ENCODE measurements at places on chromosomes 6 and 20. TPM values are rescaled to one million over a fixed set of nuclear protein-coding genes. Genes with fewer than 3 reads are reported as not detected.

DNA sequence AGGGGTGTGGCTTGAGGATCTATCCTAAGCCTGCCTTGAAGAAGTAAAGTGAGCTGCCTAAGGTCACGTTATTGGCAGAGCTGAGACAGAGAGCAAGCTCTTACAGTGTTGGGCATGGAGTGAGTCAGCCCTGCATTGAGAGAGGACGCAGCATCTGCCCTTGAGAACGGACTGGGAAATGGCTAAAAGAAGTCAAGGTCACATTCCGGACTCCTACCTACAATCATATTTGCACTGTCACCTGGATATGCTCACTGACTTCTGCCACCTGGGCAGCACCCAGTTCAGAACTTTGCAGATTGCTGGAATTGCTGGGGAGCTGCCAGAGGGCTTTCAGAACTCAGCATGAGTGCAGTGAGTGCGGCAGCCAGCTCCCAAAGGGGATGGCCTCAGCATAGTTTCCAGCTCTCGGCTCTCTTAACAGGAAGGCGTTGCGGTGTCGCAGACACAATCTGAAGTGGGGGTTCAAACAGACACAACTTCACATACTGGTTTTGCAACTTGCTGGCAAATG is 199.3 kb upstream of the SGK1 start:
- DNase-seq, result peak; percentile 84

GRCh38 chr20:49862607-49863200 is 50.1 kb downstream of the SLC9A8 start:
- no peak for DNase-seq

- DNase-seq, result no peak
Observed at GRCh38 chr20:10846766-10847165, 173.0 kb upstream of the JAG1 start.

GRCh38 chr20:31522731-31523130 is 8.5 kb downstream of the HM13 start:
- no peak for DNase-seq

Gene FBXL4
- 3.3 TPM for polyA plus RNA-seq

GRCh38 chr20:14375416-14375985 is 38.1 kb upstream of the FLRT3 start:
- no peak for DNase-seq

Gene PRR18
- 0.03 TPM for polyA plus RNA-seq

DNA sequence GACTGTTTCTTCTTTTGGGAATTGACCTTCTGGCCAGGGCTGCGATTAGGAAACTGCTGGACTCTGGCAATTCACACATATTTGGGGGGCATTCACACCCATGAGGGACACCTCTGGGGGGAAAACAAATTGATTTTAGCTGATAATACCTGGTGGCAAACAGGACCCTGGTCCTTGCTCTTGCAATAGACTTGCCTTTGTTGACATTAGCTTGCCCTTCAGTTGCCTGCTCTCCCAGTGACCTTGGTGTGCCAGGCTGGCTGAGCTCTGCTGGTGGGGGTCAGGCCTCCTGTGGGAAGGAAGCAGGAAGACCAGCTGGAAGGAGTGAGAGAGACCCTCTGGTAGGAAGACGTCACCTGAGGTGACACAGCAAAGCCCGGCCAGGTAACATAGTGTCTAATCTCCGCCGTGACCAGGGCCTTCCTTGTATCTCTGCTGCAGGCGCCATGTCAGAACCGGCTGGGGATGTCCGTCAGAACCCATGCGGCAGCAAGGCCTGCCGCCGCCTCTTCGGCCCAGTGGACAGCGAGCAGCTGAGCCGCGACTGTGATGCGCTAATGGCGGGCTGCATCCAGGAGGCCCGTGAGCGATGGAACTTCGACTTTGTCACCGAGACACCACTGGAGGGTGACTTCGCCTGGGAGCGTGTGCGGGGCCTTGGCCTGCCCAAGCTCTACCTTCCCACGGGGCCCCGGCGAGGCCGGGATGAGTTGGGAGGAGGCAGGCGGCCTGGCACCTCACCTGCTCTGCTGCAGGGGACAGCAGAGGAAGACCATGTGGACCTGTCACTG is 5.3 kb downstream of the CDKN1A start:
- no peak for DNase-seq

Gene SULF2
- 21.0 TPM for polyA plus RNA-seq

- no peak for DNase-seq
Observed at GRCh38 chr6:52736145-52736544, 27.1 kb downstream of the GSTA2 start.

DNA sequence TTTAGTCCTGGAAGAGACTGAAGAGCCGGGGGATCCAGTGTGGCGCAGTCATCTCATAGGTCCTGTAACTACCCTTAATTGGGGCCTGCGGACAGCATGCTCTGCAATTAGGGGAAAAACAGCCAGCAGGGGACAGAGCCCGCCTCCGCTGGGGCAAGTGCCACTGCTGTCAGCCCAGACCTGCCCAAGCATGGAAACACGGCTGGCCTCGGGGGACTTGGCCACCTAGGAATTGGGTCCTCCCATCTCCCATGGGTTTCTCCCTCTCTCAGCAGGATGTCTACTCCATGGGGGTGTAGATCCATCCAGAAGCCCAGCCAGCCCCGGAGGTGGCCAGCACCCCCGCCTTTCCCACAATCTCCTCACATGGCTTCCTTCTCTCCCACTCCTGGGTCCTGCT is 3.6 kb downstream of the GHRH start:
- no peak for DNase-seq

DNA sequence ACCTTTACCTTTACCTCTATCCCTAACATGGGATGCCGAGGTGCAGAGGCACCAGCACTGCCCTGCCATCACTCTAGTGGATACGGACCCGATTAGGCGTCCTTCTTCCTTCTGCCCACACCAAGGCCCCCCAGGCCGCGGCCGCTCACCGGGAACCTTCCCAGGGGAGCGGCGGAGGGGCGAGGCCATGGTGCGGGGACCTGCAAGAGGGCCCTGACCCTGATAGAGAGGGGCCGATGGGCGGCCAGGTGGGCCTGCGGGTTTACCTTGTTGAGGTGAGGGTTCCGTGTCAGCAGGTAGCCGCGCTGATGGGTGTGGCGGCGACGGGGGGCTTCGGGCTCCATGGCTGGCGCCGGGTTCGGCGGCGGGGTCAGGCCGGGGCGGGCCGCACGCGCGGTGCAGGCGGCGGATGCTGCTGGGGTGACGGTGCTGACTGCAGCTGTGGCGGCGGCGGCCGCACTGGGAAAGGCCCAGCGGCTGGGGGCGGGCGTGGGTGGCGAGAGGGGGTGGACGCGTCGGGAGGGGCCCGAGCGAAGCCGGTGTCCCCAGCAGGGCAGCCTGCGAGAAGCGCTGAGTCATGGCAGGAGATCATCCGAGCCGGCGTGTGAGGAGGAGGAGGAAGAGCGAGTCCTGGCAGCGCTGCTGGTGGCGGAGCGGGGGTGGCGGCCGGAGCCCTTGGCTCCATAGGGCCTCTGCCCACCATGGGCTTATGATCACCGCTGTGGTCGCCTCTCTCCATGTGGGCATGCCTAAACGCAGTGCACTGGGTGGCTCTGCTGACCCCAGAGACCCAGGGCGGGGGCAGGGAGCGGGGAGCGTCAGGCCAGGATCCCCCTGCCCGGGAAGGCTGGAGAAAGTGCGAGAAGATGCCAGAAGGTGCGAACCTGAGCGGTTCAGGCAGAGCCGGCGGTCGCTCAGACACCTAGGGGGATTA is at the start of gene ME1:
Gene ME1, minus strand, starts transcription at position 441 of the 934 bp plus-strand sequence. Its CDS starts 97 bp downstream, at position 344.
- peak; percentile 80 for DNase-seq

Gene COL9A3
- 4.5 TPM for polyA plus RNA-seq

GRCh38 chr6:41449399-41450245 is 96.6 kb upstream of the FOXP4 start:
- DNase-seq, result peak; percentile 38

DNA sequence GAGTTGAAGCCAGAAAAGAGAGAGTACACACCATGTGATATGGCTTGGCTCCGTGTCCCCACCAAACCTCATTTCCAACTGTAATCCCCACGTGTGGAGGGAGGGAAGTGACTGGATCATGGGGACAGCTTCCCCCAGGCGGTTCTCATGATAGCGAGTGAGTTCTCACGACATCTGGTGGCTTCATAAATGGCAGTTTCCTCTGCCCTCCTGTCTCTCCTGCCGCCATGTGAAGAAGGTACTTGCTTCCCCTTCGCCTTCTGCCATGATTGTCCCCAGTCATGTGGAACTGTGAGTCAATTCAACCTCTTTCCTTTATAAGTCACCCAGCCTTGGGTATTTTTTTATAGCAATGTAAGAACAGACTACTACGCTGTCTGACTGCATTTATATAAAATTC is 40.3 kb downstream of the TAF4 start:
- DNase-seq, result no peak

DNA sequence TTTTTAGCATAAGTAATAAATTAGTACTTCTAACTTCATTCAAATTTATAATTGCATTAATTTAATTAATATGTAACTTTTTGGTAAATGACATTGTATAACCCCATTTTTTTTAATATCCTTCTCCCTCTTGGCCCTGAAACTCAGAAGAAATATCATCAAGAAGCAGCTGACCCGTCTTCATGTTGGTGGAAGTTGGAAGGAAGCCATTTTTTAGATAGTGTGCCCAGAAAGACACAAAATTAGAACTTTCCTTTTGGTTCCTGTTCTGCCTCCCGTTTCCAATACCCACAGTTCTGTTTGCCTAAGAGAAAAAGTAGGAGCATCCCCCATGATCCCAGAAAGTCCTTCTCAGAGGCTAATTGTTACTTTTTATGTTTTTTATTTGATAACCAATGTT is 65.5 kb downstream of the PLCB4 start:
- DNase-seq, result no peak

Gene NKAPL
- polyA plus RNA-seq, result 7.6 TPM

Gene RALY
- polyA plus RNA-seq, result 110 TPM

GRCh38 chr6:168584249-168584648 is 143.3 kb downstream of the SMOC2 start:
- DNase-seq, result no peak

Gene HAO1
- polyA plus RNA-seq, result not detected

GRCh38 chr6:111850295-111850937 is 22.8 kb downstream of the FYN start:
- peak; percentile 57 for DNase-seq

DNA sequence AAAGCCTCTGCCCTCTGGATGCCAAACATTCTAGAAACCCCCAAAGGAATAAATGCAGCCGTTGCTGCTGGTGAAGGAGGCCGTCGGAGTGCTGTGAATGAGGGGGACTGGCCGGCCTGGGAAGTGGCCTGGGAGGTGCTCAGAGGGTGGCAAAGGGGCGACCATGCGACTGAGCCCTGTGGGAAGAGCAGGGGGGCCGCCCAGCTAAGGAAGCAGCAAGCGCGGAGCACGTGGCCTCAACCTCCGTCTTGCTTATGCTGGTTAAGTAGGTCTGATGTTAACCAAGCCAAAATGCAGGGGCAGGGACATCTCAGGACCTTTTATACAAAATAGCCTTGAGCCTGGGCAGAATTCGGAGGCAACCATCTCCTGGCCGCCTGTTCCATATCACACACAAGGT is 381.5 kb downstream of the TAF4 start:
- DNase-seq, result no peak

DNA sequence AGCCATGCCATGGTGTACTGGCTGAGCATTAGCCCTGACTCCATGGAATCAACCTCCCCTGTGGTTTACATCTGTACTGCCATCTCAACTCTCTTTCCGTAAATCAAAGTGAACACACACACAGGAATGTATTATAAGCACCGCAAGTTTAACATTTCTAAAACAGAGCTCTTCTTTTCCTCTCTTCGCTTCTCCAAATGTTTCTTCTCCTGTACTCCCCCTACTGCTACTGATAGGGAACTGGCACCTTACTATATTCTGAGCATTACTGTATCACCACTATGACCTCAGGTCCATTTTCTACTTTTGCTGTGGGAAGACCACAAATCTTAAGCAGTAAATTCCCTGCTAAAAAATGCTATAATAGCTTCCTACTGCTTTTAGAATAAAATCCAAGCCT is 101.2 kb downstream of the NUS1 start:
- no peak for DNase-seq

- no peak for DNase-seq
Observed at GRCh38 chr6:104858642-104859041, 1.1 kb downstream of the HACE1 start.

Gene TMEM239
- not detected for polyA plus RNA-seq

- DNase-seq, result peak; percentile 38
Observed at GRCh38 chr6:106510090-106510970, 119.0 kb downstream of the RTN4IP1 start.

DNA sequence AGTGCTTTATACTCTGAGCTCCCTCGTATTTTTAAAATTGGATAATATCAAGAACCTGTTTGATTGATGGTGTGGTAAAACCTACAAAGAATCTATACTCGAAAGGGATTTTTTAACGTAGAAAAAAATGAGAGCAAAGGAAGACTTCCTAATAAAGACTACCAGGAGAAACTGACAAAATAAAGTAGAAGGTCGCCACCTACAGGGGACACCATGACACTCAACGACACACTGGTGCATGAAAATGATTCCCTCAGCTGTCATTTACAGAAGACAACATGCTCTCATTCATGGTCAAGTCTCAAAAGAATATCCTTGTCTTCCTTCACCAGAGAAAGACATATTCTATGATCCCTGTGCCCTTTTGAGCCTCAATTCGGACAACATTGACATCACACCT is 10.1 kb upstream of the NHSL1 start:
- DNase-seq, result peak; percentile 53

Gene KCNS1
- not detected for polyA plus RNA-seq

GRCh38 chr6:19668710-19669109 is 168.5 kb upstream of the ID4 start:
- DNase-seq, result no peak

DNA sequence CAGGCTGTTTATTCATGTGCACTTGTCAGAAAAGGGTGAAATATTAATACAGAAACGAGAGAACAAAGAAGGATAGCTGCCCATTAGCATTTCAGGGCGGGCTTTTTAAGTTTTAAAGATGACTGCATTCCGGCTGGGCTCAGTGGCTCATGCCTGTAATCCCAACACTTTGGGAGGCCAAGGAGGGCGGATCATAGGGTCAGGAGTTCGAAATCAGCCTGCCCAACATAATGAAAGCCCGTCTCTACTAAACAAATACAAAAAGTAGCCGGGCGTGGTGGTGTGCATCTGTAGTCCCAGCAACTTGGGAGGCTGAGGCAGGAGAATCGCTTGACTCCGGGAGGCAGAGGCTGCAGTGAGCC is 130.5 kb downstream of the HFE start:
- no peak for DNase-seq

DNA sequence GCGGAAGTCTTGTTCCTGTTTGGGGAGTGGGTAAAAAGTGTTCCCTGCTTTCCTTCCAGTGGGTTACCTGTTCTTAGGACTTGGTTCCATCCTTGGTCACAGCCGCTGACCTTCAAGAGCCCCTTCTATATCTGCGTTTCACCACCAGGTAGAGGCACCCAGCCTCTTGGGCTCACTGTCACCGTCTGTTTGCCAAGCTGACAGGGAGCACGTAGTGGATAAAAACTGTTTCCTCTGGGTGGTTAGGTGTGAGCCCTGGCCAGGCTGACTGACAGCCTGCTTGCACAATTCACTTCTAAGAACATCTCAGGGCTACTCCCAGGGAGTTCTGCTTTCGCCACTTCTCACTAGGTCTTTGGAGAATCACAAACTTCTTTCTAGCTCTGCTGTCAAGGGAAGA is 1.8 kb upstream of the JPH2 start:
- DNase-seq, result no peak

- DNase-seq, result peak; percentile 21
Observed at GRCh38 chr6:148758492-148758891, 11.7 kb downstream of the UST start.

- no peak for DNase-seq
Observed at GRCh38 chr6:104404377-104404776, 455.3 kb downstream of the HACE1 start.

- no peak for DNase-seq
Observed at GRCh38 chr20:38076548-38076947, 43.0 kb downstream of the RPRD1B start.
